Stimulated activated CD4-positive, alpha-beta T cell treated with anti-CD3 and anti-CD28 coated beads, TNF-alpha, amount 100 ng/mL, for 1 hour (primary cell): ENCODE measurements at places on chromosomes 12 and 14.

DNA sequence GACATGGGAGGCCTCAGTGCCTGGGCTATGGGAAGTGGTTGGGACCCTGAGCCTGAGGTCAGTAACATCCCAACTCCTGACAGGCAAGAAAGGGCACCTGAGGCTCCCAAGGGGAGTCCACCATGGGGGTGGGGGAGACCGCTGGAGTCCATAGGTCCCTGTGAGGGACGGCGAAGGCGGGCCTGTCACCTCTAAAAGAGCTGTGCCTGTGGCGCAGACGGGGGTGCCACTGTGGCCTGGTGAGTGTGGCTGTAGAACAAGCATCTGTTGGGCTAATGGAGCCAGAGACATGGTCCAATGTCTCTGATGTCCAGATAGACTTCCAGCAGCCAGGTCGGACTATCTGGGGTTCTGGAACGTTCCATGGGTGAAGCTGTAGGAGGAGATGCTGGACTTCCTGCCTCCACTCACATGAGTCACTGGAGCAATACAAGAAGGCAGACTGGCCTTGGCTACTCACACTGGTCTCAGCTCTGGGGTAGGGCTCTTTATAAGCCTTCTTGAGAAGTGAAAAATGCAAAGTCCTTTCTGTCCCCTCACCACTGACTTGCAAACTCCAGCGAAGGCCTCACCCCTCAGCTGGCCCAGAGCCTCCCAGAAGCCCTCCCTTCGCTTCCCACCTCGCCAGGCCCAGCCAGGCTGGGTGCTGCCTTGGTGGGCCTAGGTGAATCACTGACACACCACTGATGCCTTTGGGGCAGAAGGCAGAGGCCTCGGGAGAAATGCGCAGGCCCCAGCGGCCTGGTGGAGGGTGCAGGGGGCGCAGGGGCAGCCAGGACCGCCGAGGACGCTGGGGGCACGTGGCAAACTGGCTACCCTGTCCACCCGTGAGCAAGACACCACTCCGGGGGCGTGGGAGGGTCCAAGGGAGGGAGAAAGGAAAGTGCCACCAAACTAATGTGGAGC, 1.1 kb upstream of the TRAF3 start:
- DNase-seq: no peak

DNA sequence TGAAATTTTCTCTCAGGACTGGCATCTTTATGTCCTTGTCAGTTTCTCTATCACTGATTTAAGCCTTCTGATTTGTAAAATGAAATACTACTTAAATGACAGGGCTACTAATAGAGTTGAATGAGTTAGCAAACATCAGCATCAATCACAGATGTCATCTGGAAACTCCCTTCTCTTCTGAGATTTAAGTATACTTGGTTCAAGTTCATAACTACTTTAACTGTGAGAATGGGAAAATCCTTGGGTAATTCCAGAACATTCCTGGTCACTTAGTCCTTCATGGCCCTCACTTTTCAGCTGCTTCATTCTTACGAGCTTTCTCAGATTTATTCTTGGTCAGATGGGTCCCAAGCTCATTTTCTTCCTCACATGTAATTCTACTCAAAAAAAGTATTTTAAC, 1655.3 kb upstream of the FLRT2 start:
- no peak for DNase-seq

- no peak for DNase-seq
These were observed 29.2 kb downstream of the HIGD1C start for GRCh38 chr12:50981319-50982239.

GRCh38 chr12:108640802-108641445, 7.2 kb upstream of the SELPLG start:
- DNase-seq: no peak

- no peak for DNase-seq
These were observed 1248.4 kb downstream of the LRFN5 start for GRCh38 chr14:42855085-42855484.

DNA sequence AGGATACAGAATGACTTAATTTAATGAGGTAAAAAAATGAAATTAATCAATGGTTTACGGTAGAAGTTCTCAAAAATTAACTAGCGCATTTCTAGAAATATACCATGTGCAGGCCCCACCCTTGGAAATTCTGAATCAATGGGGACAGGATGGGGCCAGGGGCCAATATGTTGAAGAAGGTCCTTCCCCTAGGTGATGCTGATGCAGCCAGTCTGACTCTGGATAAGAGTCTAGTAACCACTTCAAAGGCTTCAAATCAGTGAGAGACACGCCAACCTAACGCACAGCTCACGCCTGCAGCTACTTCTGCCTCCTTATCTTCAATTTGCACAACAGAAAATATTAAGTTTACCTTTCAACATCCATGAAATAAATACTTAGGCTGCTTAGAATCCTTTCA, 14.9 kb downstream of the GIT2 start:
- DNase-seq: no peak

- DNase-seq: no peak
These were observed 142.9 kb upstream of the KITLG start for GRCh38 chr12:88723219-88723618.

DNA sequence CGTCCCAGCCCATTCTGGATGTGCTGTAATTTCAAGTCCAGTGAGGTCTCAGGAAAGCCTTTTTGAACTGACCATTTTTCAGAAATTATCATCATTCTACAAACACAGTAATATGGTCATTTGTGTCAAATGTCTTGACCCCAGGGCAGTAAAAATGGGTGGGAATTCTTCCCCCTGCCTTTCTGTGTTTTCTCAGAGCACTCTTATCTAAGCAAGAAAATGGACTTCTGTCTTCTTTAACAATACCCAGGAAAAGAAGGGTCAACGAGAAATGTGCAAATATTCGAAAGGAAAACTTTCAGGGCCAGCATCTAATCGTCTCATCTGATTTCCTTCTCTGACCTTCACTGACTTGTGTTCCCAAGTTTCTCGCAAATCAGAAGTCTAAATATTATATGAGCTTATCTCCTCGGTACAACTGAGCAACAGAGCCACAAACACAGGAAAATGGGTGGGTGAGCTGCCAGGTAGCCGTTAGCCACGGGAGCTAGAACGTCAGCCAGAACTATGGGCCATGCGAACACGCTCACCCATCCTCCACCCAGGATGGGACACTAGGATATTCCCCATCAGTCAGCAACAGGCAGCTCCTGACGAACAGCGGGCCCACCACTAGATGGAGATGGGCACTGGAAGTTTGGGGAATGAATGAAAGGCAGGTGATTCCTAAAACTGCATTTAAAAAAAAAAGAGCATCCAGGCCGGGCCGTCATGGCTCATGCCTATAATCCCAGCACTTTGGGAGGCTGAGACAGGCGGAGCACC, 57.1 kb downstream of the VWF start:
- DNase-seq: no peak

DNA sequence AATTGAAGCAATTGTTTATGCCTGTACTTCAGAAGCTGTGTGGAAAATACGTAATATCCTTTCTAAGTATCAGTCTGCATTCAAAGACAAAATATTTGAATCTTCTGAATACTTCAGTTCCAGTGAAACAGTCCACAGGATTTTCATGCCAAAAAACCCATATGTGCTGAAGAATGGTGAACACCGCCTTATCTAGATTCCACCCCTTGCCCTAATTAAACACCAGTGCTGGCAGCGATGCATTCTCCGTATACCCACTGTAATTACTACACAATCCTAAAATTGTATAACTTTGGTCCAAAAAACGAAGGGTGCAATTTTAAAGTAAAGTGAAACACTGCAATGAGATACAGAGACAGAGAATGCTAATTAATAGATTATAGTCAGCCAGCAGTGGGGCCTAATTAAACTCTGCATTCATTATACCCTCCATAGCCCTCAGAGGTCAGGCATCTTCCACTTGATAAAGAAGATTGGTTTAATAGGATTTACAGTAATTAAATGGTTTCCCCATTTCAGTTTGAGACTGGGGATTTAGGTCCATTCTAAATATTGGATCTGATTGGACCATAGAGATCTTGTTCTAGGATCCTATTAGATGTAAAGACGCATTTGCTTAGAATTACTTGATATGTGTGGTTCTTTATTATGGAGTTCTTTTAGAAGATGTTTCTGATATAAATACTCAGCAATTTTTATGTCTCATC, 43.9 kb downstream of the ERC1 start:
- DNase-seq: no peak

- DNase-seq: no peak
These were observed 81.5 kb downstream of the DPF3 start for GRCh38 chr14:72812292-72812851.

DNA sequence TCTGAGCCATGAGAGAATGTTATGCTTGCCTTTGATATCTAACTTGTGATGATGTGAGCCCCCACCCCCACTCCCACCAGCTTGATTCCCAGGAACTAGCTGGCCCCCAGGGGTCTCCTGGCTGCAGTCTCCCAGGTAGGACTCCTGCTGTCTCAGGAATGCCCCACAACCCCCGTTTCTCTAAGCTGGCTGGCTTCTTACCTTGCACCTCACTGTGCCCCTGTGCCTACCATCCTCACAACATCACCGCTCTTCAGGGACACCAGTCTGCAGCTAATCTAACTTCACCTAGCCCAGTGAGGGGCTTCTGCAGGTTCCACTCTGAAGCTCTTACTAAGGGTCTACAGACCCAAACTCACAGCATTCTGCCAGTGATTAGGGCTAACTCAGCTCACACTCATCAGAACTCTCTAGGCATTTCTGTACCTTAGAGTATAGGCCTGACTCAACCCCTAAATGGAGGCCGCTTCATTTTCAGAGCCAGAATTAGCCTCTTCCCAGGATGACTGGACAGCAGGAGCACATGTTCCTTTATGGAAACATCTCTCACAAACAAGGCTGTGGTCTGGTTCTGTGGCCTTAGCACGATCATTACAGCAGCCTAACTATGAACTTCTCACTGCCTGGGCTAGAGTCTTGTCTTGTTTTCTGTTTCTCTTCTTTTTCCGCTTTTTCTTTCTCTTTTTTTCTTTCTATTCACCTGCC, 72.8 kb upstream of the IFNG-AS1 start:
- no peak for DNase-seq

- DNase-seq: no peak
These were observed 35.7 kb upstream of the TMEM263 start for GRCh38 chr12:106919910-106920544.

DNA sequence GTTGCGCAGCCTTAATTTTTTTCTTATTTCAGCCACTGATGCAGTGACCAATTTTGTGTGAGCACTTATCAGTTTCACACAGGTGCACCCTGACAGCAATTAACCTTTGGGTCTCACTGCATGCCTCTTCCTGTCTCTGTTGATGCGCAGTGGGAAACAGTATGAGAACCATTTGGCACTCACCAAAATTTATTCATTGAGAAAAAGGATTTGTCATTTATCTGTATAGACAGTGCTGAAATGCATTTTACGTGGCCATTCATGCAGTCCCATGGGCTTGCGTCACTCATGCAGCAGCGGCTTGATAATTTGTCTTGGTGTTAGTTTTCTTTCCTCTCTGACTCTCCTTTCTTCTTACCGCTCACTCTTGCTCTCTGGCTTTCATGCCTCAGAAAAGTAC, 157.5 kb downstream of the C12orf75 start:
- no peak for DNase-seq

DNA sequence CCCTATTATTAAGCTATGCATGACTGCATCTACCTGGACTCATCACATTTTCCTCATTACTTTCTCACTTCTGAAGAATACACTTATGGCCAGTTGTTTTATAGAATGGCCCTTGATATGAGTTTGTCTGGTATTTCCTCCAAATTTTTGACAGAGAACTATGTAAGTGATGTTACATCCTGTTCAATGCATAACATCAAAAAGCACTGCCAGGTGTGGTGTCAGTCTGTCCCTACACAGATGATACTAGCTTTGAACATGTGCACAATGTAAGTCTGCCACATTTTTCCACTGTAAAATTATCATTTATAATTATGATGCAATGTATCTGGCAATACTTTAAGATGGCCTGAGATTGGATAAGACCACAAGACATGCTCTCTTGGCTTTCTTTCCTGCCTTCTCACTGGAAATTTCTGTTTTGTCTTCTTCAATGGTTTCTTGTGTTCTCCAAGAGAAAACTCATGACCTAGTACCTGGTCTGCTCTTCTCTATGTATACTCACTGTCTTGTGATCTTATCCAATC, 28.3 kb downstream of the HEATR5A start:
- no peak for DNase-seq

DNA sequence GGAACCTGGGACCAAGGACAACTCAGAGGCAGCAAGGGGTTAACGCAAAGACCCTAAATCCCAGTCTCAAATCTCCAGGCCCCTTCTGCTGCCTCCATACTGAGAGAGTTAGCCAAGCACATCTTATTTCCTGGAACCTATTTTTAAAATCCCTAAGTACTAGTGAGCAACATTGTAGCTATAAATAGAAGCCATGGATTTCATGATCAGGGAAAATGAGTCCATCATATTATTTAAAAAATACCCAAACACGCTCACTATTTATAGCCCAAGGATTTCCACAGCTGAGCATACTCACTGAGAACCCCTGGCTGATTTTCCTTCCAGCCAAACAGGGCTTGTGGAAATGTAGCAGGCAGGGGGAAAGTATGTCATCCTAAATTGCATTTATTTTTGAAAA, 19.4 kb upstream of the TUNAR start:
- DNase-seq: no peak

GRCh38 chr12:65902500-65902899, 78.2 kb downstream of the HMGA2 start:
- DNase-seq: no peak

GRCh38 chr12:88839486-88839885, 259.2 kb upstream of the KITLG start:
- no peak for DNase-seq

GRCh38 chr14:39268393-39268792, 34.7 kb downstream of the MIA2 start:
- no peak for DNase-seq

DNA sequence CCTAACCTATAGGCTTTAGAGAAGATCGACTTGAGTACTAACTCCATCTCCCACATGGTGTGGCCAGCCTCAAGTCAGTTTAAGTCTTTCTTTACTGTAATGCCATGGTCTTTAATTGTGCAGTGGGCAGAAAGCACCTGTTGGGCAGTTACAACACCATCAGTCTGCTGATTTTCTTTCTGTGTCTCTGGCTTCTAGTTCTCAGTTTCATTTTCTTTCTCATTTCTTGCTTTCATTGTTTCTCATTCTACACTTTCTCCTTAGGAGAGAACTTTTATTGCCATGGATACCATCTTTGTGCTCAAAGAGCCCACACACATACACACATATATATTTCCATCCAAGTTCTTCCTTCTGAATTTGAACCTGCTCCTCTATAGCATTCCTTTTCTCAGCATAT, 96.1 kb upstream of the SLC16A7 start:
- no peak for DNase-seq

DNA sequence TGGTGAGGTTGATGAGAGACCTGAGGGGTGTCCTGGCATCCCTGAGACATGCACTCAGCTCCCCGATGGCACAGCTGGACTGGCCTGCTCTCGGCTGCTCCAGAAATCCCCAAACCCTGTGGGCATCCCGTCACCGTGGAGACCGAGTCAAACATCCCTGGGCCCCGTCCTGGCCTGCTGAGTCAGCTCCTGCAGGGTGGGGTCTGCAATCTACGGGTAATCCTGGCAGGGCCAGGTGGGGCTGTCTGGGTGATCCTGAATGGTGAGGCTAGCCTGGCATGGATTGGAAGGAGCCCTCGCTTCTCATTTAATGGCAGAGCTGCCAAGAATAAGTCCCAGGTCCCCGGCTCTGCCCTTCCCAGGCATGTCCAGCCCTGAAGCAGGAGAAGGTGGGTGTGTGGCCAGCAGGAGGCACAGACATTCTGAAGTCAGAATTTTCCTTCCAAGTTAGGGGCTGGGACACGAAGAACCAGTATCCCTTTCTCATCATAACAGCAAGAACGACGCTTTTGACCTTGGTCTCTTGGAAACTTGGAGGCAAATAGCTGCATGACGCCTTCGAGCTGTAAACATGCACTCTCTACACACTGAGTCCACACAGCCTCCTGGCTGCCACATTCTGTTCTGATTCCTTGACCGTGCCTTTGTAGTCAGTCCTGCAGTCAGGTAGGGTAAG, 17.7 kb upstream of the SERPINA4 start:
- no peak for DNase-seq
